ENCODE measurements at places on chromosomes 11 and 22. TPM values are rescaled to one million over a fixed set of nuclear protein-coding genes. Genes with fewer than 3 reads are reported as not detected.

DNA sequence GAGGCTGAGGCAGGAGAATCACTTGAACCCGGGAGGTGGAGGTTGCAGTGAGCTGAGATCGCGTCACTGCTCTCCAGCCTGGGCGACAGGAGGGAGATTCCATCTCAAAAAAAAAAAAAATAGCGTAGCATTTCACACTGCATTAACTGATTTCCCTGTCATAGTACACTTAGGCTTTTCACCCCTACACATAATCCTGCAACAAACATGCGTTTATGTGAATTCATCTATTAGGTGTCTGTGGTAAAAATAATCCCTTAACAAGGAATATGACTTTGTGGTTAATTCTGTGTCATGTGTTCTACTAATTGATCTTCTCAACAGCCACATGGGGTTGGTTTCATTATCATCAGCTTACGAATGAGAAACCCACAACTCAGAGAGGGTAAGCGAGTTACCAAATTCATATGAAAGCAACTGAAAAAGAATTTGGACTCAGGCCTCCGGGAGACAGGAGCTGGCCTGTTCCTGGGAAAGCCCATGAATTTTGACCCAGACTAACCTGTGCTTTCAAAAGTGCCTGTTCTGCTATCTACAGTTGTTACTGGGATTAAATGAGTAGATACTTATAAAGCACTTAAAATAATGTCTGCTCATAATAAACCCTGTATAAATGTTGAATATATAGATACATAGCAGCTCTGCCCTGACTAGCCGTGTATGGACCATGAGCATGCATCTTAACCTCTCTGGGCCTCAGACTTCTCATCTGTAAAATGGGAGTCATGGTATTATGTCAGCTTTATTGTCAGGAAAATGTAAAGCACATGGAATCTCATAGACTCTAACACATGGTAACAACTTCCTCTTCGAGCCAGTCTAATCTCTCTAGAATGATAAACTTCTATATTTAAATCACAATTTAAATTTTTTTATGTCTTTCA, 36.6 kb downstream of the KCNJ1 start:
- H3K4me1 ChIP-seq, result peaks cover 23% of the 10 kb centered on the region
- peaks cover 4% of the 10 kb centered on the region for H3K36me3 ChIP-seq
- H3K27me3 ChIP-seq, result no peaks in the 10 kb centered on the region
- peak overlapping the region; percentile 99 for H3K27ac ChIP-seq
- no peak for DNase-seq
- H3K4me3 ChIP-seq, result peak overlapping the region; percentile 64

- no peaks in the 10 kb centered on the region for H3K36me3 ChIP-seq
- H3K27me3 ChIP-seq, result peaks cover 57% of the 10 kb centered on the region
- DNase-seq, result no peak
- no peaks in the 10 kb centered on the region for H3K4me1 ChIP-seq
- no peak overlapping the region for H3K4me3 ChIP-seq
Measured at GRCh38 chr11:35641171-35641897, 21.2 kb upstream of the TRIM44 start.

DNA sequence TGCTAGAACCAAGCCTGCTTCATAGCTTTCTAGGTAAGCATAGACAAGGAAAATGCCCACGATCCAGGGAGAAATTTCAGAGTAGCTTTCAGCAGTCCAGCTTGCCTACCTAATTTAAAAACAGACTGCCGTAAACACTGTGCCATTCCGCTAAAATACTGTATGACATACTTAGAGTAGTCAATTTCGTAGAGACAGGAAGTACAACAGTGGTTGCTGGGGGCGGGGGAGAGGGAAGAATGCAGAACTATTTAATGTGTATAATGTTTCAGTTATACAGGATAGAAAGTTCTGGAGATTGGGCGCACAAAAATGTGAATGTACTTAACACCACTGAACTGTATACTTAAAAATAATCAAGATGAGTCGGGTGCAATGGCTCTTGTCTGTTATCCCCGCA, 56.7 kb downstream of the C11orf58 start:
- peak overlapping the region; percentile 60 for H3K4me3 ChIP-seq
- H3K4me1 ChIP-seq, result peaks cover 33% of the 10 kb centered on the region
- H3K27me3 ChIP-seq, result no peaks in the 10 kb centered on the region
- H3K27ac ChIP-seq, result peak overlapping the region; percentile 95
- DNase-seq, result no peak

DNA sequence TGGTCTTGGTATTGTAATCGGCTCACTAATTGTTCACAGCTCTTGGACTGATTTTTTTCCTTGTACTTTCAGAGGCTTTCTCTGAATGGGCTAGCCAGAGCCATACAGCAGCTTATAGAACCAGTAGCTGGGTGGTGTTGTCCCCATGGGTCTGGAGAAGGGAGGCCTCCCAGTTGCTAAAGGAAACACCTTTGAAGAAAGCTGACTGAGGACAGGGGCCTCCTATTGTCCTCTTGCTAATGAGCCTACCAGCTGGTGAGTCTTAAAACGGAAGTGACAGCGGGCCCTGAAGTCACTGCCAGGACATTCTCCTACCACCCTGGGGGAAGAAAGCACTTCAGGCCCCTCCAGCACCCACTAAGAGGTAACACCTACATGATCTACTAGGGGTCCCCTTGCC, 9.9 kb downstream of the FADS3 start:
- no peak overlapping the region for H3K27ac ChIP-seq
- H3K4me1 ChIP-seq, result no peaks in the 10 kb centered on the region
- H3K27me3 ChIP-seq, result no peaks in the 10 kb centered on the region
- no peak for DNase-seq

The NAV2 gene
- total RNA-seq, result 1.3 TPM

All from T-helper 17 cell (primary cell).